Psoas muscle (tissue), 8 donors: ENCODE measurements at places on chromosomes 16 and 17. TPM values are rescaled to one million over a fixed set of nuclear protein-coding genes. Genes with fewer than 3 reads are reported as not detected.

CCL16 gene
- not detected for total RNA-seq

DNA sequence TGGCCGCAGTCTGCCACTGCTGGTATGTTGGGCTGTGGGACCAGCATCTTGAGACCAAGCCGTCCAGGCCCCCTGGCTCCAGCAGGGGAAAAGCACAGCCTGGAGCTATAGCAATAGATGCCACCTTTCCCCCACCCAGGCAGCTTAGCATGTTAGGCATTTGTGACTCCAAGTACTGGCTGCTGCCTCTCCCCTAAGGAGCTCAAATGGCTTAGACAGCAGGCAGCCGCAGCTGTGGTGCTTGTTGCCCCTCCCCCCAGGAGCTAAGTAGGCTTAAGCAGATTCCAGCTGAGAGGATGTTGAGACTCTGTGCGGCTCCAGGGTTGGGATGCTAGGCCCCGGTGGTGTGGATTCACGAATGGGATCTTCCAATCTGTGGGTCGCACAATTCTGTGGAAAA, 88.8 kb upstream of the ANKFN1 start:
- DNase-seq = no peak

DNA sequence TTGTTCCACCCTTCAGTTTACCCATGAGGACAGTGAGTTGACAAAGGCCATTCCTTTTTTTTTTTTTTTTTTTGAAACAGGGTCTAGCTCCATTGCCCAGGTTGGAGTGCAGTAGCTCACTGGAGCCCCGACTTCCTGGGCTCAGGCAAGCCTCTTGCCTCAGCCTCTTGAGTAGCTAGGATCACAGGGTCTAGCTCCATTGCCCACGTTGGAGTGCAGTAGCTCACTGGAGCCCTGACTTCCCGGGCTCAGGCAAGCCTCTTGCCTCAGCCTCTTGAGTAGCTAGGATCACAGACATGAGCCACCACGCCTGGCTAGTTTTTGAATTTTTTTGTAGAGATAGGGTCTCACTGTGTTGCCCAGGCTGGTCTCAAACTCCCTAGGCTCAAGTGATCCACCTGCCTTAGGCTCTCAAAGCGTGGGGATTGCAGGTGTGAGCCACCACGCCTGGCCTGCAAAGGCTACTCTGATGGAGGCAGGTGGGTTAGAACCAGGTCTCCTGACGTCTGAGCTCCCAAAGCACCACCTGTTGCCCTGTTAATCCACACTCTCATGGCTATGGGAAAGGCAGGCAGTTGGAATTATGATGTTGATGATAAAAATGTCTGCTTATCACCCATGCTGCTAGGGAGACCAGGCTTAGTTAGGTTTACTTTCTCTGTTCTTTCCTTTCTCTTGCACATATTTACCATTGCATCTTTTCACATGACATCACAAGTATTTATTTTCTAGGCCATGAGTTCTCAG, 65.2 kb downstream of the KSR1 start:
- no peak for DNase-seq

DNA sequence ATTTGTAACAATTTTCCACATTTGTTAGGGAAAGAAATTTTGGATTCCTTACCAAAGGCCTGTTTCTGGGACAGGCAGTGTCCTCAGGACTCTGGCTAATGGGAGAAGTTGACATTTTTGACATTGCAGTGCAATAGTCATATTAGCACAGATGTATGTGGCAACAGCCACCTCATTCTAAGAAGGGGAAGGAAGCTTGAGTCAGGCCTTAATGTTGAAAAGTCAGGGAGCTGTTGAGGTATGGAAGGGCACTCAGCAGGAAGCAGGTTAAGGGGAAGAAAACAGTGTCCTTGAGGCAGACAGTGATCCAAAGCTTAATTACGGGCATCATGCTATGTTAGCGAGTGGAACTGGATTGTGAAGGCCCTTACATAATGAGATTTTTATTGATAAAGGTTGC, 20.9 kb downstream of the AKTIP start:
- DNase-seq = no peak

GRCh38 chr17:13429201-13429600, 172.5 kb downstream of the HS3ST3A1 start:
- no peak for DNase-seq

GRCh38 chr17:337453-337852, 15.2 kb downstream of the RPH3AL start:
- DNase-seq = no peak

GRCh38 chr16:78376452-78376851, 277.0 kb downstream of the WWOX start:
- DNase-seq = no peak

CCNF gene
- total RNA-seq = 1.6 TPM

- DNase-seq = no peak
Observed at GRCh38 chr17:66392783-66393437, 90.5 kb downstream of the PRKCA start.

HOXB8 gene
- not detected for total RNA-seq

DNA sequence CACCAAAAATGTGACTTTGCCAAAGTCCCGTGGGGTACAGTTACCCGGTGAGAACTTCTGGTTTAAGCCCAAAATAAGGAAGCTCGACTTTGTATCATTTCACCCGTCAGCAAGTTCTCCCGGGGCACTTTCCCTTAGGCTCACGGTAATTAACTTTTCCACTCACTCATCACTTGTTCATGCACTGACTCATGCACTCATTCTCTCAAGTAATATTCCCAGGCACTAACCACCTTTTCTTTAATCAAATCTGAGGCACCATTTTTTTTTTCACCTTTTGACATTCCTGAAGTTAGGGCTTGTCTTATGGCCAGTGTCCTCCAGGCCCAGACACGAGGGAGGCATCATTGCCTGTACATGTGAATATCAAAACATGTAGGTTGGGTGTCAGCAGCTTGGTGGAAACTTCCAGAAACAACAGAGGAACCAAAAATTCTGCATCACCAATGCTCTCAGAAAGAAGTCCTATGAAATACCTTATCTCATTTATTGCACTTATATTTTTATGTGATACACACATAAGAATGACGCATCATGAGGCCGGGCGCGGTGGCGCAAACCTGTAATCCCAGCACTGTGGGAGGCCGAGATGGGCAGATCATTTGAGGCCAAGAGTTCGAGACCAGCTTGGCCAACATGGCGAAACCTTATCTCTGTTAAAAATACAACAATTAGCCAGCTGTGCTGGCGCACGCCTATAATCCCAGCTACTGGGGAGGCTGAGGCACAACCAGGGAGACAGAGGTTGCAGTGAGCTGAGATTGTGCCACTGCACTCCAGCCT, 36.1 kb upstream of the ATP2C2 start:
- no peak for DNase-seq

GRCh38 chr16:22117609-22118008, 25.3 kb downstream of the VWA3A start:
- no peak for DNase-seq

- no peak for DNase-seq
Observed at GRCh38 chr16:83533193-83533592, 274.6 kb upstream of the HSBP1 start.

DNA sequence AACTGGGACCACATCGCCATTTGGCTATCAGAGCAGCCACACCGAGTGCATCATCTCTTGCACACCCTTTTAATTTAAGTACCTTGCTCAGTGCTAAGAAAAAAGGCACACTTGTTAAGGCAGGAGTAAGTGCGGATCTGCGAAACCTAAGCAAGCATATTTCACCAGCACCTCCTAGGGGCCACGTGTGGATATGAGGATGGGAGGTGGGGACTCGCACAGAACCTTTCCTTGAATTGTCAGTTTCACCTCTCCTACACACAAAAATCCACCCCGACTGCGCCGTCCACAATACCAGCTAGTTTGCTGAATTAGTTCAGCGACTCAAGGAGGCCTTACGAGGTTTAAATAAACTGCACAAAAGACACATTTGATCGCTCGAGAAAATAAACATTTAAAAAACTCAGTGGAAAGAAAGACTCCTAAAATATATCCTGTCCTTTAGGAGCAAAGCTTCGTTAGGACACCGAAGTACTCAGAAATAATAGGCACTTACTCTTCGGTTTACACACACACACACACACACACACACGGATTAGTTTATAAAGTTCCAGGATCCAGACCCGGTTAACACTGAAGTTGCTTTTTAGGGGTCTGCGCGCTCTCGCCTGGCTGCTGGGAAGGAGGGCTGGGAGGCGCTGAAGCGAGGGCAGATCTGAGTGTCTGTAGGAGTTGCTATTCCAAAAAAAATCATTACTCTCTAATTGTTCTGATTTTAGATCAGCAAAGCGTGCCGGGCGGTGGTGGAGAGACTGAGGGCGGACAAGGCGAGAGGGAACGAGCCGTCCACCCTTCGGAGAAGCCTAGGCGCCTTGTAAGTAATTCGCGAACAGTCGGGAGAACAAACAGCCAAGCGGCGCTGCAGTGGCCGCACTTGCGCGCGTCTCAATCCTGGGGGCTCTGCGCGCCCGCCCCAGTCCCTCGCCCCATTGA, 1.0 kb upstream of the KCNJ2 start:
- DNase-seq = peak; percentile 50

GRCh38 chr17:28042657-28042720, at the start of gene NLK:
Gene NLK, plus strand, starts transcription at chr17:28042677. Its CDS starts 197 bp downstream, at chr17:28042874.
- no peak for DNase-seq

SMIM36 gene
- total RNA-seq = not detected

NDUFAF8 gene
- 58.5 TPM for total RNA-seq

MMP2 gene
- total RNA-seq = 60.9 TPM

HSF4 gene
- 44.3 TPM for total RNA-seq

GRCh38 chr17:57396511-57396921, 140.2 kb downstream of the MSI2 start:
- no peak for DNase-seq

DNA sequence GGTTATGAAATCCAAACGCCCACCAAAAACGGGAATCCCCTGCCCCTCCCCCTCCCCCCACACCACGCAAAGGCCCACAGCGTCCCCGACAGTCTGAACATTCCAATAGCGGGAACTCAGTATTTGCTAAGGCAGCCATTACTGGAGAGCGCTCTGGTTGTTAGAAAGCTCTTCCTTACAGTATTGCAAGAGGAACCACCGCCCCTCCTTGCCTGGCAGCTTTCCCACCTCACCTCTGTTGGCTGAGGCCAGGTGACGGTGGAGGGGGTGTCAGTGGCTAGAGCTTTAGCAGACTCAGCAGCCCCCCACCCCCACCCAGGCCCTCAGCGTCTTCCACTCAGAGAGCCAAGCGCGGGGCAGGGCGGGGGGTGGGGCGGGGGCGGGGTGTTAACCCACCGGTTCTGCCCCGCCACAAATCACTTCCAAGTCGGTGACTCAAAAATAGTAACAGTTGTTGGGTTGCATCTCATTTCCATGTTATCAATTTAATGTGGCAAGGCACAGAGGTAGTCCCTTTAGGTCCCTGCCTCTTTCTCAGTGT, 2.2 kb upstream of the PLEKHH3 start:
- peak; percentile 70 for DNase-seq

GRCh38 chr17:10286324-10286723, 86.5 kb downstream of the MYH13 start:
- DNase-seq = no peak

GRB7 gene
- not detected for total RNA-seq

KRTAP16-1 gene
- total RNA-seq = not detected

DNA sequence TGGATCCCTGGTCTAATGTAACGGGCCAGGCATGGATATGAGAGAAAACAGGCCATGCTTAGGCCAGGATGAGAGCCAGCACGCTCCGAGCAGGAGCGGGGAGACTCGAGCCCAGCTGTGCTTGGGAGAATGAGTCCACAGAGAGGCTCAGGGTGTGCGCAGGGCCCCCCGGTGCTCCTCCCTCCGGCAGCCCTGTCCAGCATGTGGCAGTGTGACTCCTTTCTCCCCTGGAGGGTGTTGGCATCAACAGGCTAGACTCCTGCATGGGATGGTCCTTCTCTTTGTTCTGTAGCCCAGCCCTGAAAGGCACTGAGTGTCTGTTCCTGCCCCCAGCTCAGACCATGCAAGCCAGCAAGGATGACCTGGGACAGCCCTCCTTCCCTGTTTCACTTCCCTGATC, 23.4 kb downstream of the PGS1 start:
- no peak for DNase-seq

GRCh38 chr17:40542558-40543411, 22.5 kb downstream of the CCR7 start:
- DNase-seq = peak; percentile 88

DNA sequence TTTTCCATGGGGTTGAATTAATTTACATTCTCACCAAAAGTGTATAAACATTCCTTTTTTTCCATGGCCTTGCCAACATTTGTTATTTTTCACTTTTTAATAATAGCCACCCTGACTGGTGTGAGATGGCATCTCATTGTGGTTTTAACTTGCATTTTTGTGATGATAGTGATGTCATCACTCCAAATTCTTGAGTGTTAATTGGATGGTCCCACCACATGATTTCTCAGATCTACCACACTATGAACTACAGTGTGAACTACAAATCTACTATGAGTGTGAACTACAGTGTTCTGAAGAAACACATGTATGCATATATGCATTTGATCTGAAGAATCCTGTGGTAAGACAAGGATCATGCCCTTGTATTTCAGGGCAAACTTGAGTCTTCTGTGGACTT, 340.1 kb downstream of the ABCC12 start:
- DNase-seq = no peak

- DNase-seq = no peak
Observed at GRCh38 chr16:80604600-80605355, 64.0 kb downstream of the DYNLRB2 start.

GRCh38 chr17:46060461-46060860, 61.4 kb downstream of the STH start:
- no peak for DNase-seq

ARHGDIG gene
- total RNA-seq = not detected
